ENCODE measurements at places on chromosomes 7 and 10.

GRCh38 chr7:1940863-1941262 lies 270.8 kb downstream of the ELFN1 start:
- ATAC-seq, result peak; percentile 16

GRCh38 chr7:27873981-27874957 lies 134.3 kb downstream of the TAX1BP1 start:
- ATAC-seq, result no peak

DNA sequence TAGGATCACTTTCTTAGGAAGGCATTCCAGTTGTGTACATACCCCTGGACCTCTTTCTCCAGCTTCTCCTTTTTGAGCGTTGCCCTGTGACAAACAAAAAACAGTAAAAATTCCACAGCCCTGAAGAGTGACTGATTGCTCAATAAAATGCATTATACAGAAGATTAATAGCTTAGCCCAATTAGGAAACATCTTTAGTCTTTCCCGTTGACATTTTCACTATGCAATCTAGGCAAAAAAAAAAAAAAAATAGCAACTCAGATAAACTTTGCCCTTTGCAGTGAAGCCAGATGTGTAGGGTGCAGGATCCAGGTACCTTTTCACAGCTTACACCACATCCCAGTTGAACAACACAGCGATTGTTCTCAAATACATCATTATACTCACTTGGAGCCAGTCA lies 17.9 kb downstream of the COL28A1 start:
- ATAC-seq, result no peak

DNA sequence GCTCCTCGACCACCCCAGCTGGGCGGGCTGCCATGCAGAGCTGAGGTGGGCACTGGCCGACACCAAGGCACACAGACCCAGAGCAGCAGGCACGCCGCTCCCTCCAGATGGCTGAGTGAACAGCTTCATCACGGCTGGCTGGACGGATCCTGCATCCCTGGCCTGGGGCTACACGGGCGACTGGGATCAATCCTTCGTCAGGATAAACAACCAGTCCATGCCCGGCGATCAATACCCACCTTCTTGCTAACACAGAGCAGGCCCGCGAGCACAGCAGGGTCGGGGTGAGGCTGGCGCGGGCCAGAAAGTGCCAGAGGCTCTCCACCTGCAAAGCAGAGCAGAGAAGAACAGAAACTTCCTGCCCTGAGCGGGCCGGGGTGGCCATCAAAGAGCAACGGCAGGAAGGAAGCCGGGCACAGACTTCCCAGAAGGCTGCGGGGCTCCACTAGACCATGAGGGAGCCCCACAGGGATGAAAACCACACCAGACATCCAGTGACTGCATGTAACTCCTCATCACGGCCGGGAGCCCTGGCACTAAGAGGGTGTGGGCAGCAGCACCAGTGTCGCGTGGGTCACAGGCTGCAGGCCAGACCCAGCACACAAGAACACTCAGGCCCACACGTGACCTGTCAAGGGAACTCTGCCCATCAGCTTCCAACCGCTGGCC lies 166.4 kb downstream of the MAD1L1 start:
- ATAC-seq, result no peak

- no peak for ATAC-seq
Observed at GRCh38 chr7:15543256-15543655, 18.6 kb downstream of the AGMO start.

DNA sequence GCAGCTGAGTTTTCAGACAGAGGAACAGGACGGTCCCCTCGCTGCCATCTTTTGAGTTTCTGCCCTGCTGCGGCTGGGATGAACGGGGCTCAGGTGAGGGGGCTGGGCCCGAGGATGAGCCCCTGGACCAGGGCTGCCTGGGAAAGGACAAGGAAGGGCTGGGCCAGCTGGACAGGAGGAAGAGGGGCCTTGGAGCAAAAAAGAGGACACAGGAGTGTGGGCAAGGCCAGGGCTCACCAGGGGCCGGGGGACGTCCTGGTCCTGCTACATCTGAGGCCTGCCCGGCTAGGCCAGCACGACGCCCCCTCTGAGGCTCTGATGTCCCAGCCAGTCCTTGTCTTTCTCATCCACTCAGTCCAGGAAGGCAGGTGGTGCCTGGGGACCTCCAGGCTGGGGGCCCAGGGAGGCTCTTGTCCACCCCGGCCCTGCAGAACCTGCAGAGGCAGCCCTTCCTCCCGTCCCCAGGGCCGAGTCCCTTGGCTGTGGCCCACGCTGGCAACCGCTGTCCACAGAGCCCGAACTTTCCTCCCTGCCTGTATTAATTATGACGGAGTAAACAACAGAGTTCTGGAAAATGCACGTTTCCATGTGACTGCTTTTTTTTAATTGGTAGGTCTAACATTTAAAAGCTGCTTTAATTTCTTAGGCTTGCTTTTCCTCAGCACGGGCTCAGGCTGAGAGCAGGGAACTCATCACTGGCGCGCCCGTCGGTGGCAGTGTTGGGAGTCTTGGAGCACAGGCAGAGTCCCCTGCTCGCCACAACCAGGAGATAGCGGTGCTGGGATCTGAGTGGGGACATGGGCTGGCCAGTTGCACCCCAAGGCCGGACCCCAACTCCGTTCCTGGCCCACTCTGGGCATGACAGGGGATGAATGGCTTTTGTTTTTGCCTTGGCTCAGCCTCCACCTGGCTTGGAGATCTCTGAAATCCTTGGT lies 187.7 kb downstream of the ELFN1 start:
- ATAC-seq, result no peak

- ATAC-seq, result no peak
Observed at GRCh38 chr7:51121036-51121790, 195.4 kb downstream of the COBL start.

GRCh38 chr10:19024611-19025010 lies 24.0 kb upstream of the MALRD1 start:
- no peak for ATAC-seq

DNA sequence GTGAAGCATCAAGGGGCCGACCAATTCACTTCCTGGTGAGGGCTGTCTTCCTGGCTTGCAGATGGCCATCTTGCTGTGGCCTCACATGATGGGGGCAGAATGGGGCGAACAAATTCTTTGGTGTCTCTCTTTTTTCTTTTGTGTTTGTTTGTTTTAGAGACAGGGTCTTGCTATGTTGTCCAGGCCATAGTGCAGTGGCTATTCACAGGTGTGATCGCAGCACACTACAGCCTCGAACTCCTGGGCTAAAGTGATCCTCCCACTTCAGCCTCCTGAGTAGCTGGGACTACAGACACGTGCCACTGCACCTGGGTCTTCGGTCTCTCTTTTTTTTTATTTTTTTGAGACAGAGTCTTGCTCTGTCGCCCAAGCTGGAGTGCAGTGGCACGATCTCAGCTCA lies 20.1 kb downstream of the NOLC1 start:
- ATAC-seq, result no peak

All from motor neuron (in vitro differentiated cells).